SJSA1 (cell line): ENCODE measurements at places on chromosomes 13 and 19.

GRCh38 chr13:21528616-21529015 lies 69.5 kb upstream of the ZDHHC20 start:
- peak; percentile 86 for DNase-seq

GRCh38 chr13:41848435-41849255 lies 112.3 kb downstream of the VWA8 start:
- no peak for DNase-seq

GRCh38 chr13:31898378-31899071 lies 133.0 kb upstream of the FRY start:
- DNase-seq, result no peak

GRCh38 chr13:38880397-38880796 lies 110.2 kb downstream of the STOML3 start:
- no peak for DNase-seq
